ENCODE measurements at places on chromosomes 7 and 10. TPM values are rescaled to one million over a fixed set of nuclear protein-coding genes. Genes with fewer than 3 reads are reported as not detected.

TYW1B gene
- 4.5 TPM for total RNA-seq

DRGX gene
- not detected for total RNA-seq

PRR15 gene
- total RNA-seq, result not detected

LIPJ gene
- total RNA-seq, result not detected

DNA sequence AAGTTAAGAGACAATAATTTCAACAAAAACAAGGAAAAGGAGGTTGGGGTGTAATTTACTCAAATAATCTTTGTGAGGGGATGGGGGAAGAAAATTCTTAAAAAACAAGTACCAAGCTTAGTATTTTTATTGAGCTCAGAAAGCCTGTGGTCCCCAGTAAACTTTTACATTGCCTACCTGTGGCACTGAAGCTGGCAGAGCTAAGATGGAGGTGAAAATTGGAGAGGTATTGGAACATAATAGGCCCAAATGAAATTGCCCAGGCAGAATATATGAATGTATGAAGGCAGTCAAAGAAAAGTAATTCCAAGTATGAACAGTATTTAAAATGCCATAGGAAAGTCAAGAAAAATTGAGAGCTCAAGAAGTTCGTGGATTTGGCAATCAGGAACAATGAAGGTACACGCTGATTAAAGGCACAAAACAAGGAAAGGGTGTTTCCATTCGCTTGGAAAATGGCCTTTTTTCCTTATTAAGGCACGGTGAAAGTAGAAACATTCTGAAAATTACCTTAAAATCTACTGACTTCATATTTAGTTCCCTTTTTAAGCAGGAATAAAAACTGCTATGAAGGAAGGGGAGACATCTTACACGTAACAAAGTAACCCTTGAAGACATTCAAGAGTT lies 3.4 kb upstream of the KMT2E start:
- H3K4me3 ChIP-seq, result peak overlapping the region; percentile 91
- no peaks in the 10 kb centered on the region for H3K27me3 ChIP-seq
- H3K4me1 ChIP-seq, result peaks cover 39% of the 10 kb centered on the region

- no peak overlapping the region for H3K4me3 ChIP-seq
- no peak overlapping the region for H3K27ac ChIP-seq
- no peaks in the 10 kb centered on the region for H3K36me3 ChIP-seq
- H3K27me3 ChIP-seq, result no peaks in the 10 kb centered on the region
- DNase-seq, result no peak
Measured at GRCh38 chr7:146185844-146186243, 69.2 kb downstream of the CNTNAP2 start.

- no peaks in the 10 kb centered on the region for H3K4me1 ChIP-seq
- no peaks in the 10 kb centered on the region for H3K36me3 ChIP-seq
- H3K27me3 ChIP-seq, result no peaks in the 10 kb centered on the region
- no peak for DNase-seq
- H3K4me3 ChIP-seq, result no peak overlapping the region
Measured at GRCh38 chr7:125154930-125155329, 225.3 kb upstream of the POT1 start.

DNA sequence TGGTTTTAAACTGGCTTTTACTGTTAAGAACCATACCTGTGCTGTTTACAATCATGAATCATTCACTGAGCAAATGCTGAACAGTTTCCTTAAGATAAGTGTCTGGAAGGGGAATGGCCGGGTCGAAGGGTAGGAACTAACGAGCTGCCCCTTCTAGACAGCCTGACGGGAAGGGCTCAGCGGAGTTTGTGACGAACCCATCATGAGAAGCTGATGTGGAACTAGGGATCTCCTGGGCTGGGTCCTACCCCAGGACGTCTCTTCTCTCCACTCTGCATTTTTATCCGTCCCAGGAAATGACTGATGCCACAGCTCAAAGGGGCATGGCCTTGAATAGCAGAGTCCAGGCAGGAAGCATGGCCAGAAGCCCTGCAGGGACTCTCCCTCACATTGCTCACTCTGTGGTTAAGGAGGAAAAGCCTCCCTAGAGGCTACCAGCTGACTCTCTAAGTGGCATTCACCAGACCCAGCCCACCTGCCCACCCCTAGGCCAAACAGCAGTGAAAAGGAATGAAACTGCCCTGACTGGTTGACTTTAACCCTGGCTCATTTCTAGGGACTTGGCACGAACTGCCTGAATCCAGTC lies 112.0 kb downstream of the PFKFB3 start:
- DNase-seq, result no peak
- peaks cover 12% of the 10 kb centered on the region for H3K36me3 ChIP-seq
- no peak overlapping the region for H3K27ac ChIP-seq
- peaks cover 10% of the 10 kb centered on the region for H3K4me1 ChIP-seq

DNA sequence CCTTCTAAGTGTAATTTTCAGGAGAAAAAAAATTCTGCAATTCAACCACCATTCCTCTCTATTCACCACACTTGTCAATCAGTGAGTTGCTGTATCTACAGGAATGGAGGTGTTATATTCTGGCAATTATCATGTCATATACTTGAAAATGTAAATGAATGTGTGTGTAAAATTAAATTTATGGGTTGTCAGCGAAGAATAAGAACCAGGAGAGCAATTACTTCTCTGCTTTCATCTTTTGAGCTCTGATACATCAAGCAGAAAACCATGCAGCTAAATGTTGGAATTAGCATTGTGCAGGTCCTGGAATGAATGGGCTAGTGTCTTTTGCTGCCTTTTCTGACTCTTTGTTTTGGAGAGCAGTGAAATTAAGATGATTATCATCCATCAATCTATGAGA lies 207.6 kb downstream of the FOXP2 start:
- H3K4me1 ChIP-seq, result no peaks in the 10 kb centered on the region
- no peak overlapping the region for H3K27ac ChIP-seq
- DNase-seq, result no peak
- H3K27me3 ChIP-seq, result peaks cover 11% of the 10 kb centered on the region

- H3K4me3 ChIP-seq, result peak overlapping the region; percentile 94
- no peak for DNase-seq
- H3K27ac ChIP-seq, result peak overlapping the region; percentile 93
- peaks cover 48% of the 10 kb centered on the region for H3K36me3 ChIP-seq
- peaks cover 23% of the 10 kb centered on the region for H3K4me1 ChIP-seq
Measured at GRCh38 chr7:141738592-141739013, 445 bp downstream of the SSBP1 start.

DNA sequence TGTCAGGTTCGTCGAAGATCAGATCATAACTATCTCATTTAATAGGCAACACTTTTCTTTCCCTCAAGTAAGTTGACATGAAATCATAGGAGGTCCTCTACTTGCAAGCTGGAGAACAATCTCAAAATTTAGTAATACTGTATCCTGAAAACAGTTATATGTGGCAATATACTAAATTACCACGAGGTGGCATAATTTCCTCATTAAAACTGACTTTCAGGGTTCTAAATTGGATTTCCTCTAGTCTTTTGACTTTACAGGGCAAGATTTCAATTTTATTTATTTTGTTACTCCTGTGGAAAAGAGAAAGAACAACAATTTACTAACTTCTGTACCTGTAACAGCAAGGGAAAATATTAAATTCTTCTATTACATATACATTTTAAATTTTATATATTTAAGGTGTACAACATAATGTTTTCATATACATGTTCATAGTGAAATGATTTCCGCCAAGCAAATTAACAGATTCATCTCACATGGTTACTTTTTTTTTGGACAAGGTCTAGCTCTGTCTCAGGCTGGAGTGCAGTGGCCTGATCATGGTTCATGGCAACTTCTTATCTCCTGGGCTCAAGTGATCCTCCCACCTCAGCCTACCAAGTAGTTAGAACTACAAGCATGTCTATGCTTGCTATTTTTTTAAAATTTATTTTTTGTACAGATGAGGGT lies 53.4 kb upstream of the CYP2C18 start:
- peaks cover 8% of the 10 kb centered on the region for H3K4me1 ChIP-seq
- no peak for DNase-seq
- H3K36me3 ChIP-seq, result no peaks in the 10 kb centered on the region
- H3K4me3 ChIP-seq, result no peak overlapping the region
- no peak overlapping the region for H3K27ac ChIP-seq

Data from activated T-helper 2 cell treated with anti-CD3 and anti-CD28 coated beads, Interferon-gamma antibody, Interleukin-2, Interleukin-4, amounts not matched to agents 10 μg/mL and 5 μg/mL and 100 μg/mL, durations not matched to agents 14 hours and 24 hours and 36 hours (primary cell).